NCI-H226 (cell line): ENCODE measurements at places on chromosomes 4 and X.

GRCh38 chr4:184171011-184171410, 46.7 kb downstream of the ENPP6 start:
- peak; percentile 34 for DNase-seq

DNA sequence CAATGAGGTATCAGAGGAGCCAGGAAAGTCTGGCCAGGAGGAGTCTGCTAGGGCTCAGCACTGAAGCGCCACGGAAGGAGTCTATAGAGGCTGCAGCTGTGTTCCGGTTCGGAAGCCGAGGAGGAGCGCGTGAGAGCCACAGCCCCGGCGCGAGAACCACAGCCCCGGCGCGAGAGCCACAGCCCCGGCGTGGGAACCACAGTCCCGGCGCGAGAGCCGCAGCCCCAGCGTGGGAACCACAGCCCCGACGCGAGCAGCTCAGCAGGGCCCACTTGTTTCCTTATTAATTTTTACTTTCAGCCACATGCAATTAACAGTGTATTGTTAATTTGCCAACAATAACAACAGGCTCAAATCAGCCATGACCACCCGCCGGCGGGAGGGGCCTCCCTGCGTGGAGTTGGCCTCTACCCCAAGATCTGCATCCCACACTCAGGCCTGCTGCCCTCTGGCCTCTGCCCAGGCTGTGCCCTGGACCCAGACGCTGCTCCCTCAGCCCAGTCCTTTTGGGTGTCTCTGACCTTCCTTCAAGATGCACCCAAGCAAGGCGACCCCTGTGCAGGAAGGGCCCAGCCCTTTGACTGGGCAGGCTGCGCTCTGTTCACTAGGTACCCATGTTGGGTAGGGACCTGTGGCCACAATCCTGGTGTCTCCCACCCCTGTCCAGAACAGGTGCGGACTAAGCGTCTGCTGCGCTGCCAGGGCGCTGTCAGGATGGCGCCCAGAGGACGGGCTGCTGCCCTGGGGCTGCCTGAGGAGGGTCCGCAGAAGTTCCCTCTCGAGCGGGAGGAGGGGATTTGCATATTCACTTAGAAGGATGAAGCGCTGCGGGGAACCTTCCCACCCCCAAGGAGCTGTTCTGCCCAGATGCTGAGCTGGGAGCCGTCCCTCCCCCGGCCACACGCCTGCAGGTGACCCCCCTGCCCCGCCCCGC, 113.8 kb downstream of the ADRA2C start:
- no peak for DNase-seq

DNA sequence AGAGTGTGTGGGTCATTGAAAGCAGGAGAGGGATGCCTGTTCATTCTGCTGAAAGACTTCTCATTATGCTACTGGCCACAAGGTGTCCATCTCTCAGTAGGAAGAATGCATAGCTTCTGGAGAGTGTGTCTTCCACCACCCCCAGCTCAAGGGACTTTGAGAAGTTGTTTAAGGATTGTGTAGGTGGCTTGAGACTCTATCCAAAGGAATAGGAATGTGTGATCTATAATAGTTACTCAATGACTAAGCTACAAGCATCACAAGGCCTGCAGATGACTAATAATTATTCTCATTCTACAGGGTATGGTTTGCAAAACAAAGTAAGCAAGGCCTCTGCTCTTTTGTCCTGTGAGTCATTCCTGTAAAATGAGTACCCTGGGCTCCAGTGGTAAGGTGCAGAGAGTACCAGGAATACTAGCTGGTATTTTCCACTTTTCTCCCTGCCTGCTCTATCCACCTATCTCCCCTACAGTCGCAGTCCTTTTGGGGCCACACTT, 279.8 kb upstream of the BOD1L1 start:
- DNase-seq, result peak; percentile 91

DNA sequence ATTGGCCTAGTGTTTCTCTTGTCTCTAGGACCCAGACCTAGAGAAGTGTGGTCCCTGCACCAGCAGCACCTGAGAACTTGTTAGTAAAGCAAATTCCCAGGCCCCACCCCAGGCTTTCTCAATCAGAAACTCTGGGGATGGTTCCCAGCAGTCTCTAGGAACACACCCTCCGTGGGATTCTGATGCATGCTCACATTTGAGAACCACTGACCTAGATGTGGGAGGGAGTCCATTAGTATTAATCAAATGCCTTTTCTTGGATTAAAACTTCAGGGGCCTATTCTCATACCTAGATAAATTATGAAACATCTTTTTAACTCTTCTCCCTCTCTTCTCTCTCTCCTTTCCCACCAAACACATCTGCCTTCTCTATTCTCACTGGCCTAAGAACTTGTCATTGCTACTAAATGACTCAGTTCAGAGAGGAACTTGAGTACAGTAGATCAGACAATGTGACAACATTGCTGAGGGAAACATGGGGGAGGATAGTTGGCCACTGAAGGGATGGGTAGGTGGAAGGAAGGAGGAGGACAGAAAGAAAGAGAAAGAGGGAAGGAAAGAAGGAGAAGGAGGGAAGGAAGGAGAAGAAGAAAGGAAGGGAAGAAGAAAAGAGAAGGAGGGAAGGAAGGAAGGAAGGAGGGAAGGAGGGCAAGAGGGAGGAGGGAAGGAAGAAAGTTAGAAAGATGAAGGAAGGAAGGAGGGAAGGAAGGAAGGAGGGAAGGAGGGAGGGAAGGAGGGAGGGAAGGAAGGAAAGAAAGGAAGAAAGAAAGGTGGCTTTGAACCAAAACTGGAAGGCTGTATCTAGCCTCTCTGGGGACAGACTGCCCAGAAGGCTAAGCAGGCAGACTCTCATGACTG, 132.7 kb upstream of the MAP3K15 start:
- peak; percentile 25 for DNase-seq

GRCh38 chrX:53290441-53291041, 9.2 kb upstream of the IQSEC2 start:
- DNase-seq, result no peak

DNA sequence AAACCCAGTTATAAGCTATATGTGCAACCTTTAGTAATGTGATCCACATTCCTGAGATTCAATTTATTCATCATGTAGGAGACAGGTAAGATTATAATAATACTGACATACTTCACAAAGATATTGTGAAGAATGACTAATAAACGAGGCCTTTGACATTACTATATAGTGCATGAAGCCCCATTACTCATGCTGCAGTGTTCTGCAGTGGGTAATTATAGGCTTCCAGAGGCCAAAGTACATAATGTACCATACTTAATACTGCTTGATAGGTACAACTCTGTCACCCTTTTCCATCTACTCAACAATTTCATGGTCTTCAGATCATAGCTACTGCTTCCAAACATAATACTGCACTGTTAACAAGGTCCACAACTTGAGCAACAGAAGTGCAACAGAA, 68.9 kb downstream of the COL25A1 start:
- DNase-seq, result peak; percentile 20

DNA sequence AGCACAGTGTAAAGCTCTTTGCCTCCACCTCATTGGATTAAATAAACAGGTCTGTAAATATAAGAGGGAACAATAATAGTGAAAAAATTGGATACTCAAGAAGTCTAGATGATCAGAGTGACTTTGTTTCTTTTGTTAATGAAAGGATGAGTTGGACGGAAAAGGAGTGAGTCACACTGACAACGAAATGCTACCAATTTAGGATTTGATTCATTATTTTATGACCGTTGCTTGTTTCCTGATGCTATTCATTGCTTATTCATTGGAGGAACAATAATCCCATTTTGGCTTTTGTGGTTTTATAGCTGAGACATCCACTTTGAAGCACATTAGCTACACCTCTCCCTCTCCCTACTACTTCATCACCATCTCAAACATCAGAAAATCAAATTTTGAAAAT, 74.4 kb upstream of the DYNLT3 start:
- no peak for DNase-seq

- DNase-seq, result no peak
Measured at GRCh38 chr4:7622371-7622770, 187.6 kb upstream of the PSAPL1 start.

DNA sequence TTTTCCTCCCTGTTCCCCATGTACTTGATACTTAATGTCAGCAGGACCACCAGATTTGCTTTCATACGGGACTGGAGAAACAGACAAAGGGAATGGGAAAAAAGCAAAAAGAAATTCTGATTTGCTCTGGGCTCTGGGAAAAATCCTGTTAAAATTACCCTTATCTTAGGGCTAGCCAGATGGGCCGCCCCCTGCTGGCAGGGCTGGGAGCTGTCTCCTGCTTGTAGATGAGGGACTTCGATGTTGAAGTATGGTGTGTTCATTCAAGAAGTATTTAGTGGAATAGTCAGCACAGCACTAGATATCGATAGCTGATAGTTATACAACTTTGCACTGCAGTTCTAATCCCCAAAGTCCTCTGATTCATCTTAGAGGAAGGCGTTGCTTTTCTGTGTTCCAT, 45.8 kb downstream of the BCORL1 start:
- DNase-seq, result no peak

DNA sequence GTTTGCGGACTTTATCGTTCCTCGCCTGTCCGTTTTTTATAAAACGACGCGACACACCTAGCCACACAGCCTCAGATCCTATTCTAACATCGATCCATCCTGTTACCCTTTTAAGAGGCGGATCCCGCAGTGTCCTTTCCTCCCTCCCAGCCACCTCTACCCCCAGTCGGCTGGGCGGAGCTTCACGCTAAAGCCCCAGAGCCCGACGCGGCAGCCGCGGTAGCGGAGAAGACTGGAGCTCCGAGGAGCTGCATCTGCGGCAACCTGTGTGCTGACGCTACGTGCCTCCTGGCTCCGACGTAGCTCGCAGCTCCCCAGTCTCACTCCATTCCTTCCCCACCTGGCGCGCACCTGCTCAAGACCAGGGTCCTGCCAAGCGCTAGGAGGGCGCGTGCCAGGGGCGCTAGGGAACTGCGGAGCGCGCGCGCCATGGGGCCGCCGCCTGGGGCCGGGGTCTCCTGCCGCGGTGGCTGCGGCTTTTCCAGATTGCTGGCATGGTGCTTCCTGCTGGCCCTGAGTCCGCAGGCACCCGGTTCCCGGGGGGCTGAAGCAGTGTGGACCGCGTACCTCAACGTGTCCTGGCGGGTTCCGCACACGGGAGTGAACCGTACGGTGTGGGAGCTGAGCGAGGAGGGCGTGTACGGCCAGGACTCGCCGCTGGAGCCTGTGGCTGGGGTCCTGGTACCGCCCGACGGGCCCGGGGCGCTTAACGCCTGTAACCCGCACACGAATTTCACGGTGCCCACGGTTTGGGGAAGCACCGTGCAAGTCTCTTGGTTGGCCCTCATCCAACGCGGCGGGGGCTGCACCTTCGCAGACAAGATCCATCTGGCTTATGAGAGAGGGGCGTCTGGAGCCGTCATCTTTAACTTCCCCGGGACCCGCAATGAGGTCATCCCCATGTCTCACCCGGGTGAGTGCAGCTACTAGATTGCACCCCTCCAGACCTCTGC, at the start of gene RNF128:
TSS of gene RNF128 (plus strand) at position 217 of the 953 bp plus-strand sequence. CDS start at position 430, 213 bp downstream.
- DNase-seq, result no peak

DNA sequence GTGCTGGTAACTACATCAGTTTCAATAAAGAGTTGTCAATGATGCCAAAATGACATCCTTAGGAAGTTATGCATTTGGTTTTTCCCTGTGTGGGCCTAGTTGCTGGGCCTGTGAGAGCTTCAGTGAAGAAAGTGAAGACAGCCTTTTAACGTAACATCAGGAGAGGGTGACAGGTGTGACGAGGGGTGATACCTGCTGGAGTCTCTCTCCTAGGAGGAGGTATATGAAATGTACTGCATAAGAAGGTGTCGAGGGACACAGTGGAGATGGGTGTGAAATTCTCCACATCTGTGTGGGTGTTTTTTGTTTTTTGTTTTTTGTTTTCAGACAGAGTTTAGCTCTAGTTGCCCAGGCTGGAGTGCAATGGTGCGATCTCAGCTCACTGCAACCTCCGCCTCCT, 49.2 kb downstream of the EVC start:
- no peak for DNase-seq

DNA sequence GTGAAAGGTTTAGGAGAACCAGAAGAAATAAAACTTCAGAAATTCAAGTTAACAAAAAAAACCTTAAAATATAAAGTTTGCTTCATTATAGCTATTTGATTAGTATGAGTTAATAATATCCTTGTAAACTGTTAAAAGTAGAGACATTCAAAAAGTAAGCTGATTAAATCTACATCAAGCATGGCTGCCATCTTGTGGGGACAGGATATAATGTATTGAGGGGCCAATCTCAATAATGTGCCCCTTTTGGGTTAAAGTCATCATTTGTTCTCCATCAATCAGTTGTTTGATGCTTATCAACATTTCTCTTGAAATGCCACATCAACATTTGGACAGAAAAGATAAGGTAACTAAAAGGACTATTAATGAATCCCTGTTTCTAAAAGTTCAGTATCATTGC, 4.6 kb upstream of the GRID2 start:
- DNase-seq, result no peak

DNA sequence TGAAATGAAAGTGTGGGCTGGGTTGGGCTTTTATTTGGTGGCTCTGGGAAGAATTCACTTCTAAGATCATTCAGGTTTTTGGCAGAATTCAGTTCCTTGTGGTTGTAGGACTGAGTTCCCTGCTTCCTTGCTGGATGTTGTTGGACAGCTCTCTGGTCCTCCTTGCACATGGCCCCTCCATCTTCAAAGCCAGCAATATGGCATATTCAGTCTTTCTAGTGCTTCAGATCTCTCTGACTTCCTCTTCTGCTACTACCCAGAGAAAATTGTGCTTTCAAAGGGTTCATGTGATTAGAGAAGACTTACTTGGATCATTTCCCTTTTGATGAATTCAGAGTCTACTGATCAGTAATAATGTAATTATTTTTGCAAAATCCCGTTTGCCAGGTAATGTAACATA, 12.8 kb upstream of the IGFBP7 start:
- no peak for DNase-seq

GRCh38 chr4:71938776-71939175, 93.0 kb upstream of the NPFFR2 start:
- DNase-seq, result no peak

DNA sequence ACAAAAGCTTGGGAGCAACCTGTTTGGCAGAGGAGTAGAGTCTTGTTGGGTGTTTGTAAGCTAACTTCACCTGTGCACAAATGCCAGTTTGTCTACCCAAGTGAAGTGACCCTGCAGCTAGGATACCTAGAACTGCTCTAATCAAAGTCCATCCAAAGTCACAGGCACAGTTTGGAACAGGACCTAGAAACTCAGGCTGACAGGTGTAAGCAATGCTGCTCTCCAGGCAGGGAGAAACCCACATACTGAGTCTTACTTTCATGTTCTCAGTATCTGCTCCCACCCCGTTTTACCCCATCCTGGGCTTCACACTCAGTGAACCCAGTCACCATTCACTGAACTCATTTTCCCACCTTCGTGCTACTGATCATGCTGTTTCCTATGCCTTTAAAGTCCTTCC, 40.3 kb downstream of the MAML3 start:
- DNase-seq, result no peak

DNA sequence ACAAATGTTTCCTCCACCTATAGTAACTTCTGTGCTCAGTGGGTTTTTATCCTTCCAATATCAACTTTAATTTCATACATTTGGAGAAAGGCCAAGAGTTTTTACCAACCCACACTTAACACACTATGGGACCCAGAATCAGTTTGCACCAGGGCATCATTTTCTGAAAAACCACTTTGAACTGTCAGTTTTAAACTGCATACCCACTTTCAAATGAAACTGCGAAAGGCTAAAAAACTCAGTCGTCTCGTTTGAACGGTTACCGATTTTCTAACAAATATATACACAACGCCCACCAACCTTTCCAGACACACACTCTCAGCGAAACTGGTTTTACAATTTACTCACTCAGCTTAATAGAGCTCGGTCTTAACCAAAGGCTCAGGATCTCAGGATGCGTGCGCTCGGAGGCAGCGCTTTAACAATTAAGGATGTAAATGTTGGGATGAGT, 376 bp downstream of the ABCG2 start:
- DNase-seq, result no peak

GRCh38 chr4:20591571-20591970, 108.7 kb upstream of the PACRGL start:
- DNase-seq, result no peak
